ENCODE measurements at places on chromosomes 7 and 10.

DNA sequence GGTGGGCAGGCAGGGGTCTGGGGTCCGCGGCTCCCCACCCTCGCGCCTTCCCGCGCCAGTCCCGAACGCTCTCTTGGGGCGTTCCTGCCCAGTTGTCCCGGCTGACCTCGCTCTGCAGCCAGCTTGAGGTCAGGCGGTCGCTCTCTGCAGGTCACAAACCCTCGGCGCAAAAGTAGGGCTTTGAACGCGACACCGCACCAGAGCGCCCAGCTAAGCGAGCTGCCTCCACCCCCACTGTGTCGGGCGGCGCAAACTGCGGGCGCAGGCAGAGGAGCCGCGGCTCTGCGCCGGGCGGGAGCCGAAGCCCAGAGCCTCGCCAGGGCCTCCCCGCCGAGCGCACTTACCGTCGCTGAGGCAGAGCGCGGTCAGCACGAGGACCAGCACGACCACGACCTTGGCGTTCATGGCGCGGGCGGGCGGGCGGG is 284 bp downstream of the CXCL12 start:
- DNase-seq, result no peak

GRCh38 chr7:128906001-128906765 is 4.3 kb downstream of the KCP start:
- DNase-seq, result no peak

- DNase-seq, result no peak
Measured at GRCh38 chr7:132603220-132603833, 27.1 kb upstream of the PLXNA4 start.

DNA sequence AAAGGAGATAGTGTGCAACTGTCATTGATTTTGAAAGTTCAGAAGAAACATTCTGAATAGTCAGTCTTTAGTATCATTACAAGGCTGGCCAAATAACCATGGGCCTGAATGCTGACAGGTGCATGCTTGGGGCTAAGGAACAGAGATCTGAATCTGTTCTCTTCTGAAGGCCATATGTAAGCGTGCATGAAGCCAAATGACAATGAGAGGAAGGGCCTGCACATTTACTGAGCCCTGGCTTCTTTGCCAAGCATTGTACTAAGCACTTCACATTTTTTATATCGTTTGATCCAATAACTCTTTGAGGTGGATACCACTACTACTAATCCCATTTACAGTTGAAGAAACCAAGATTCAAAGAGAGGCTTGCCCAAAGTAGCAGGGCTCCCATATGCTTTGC is 22.5 kb upstream of the TIAL1 start:
- no peak for DNase-seq

DNA sequence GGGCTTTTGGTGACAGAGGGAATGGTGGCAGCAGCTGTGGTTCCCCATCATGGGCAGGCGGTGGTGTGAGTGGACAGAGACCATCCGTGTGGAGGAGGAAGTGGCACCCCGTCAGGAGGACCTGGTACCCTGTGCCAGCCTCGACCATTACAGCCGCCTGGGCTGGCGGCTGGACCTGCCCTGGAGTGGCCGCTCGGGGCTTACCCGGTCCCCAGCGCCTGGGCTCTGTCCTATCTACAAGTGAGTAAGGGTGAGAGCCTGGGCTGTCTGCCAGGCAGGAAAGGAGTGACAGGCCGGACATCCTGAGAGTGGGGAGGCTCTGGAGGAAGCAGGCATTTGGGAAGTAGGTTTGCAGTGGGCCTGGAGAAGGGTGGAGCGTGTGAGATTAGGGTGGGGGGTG is 2.9 kb upstream of the ZNF467 start:
- DNase-seq, result peak; percentile 77

- DNase-seq, result no peak
Measured at GRCh38 chr7:115680921-115681320, 349.6 kb downstream of the TFEC start.

- no peak for DNase-seq
Measured at GRCh38 chr10:77428691-77429395, 208.8 kb downstream of the KCNMA1 start.

DNA sequence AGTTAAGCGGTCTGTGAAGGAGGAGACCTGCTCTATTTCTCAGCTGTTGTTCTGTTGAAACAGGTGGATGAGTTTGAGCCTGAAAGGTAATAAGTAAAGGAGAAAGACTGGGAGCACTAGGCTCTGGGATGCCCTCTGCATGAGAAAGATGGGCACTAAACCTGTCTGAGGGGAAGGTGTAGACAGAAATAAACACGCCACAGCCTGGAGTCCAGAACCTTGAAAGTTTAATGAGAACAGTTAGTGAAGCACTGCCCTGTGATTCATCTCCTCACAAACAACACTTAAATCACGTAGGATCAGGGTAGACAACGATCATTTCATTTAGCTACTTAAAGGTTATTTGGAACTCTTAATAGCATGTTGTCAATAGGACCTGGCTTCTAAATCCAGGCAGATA is 193.1 kb downstream of the PHTF2 start:
- no peak for DNase-seq

DNA sequence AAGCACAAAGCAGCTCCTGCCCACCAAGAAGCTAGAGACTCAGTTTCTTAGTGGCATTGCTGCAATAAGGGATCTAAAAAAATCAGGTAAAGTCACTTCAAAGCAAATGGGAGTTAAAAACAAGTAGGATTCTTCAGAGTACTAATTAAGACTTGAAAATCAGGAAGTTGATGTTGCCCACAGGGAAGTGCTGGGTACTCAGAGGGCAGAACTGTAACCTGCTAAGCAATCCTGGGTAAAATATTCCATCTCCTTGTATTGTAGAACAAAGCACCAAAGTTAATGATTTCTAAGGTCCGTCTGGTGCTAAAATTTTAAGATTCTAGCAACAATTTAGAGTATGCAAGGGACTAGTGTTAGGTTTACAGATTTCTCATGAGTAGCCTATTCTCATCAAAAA is 8.3 kb downstream of the PEX1 start:
- no peak for DNase-seq

GRCh38 chr10:109991266-109991855 is 16.4 kb upstream of the ADD3 start:
- no peak for DNase-seq

DNA sequence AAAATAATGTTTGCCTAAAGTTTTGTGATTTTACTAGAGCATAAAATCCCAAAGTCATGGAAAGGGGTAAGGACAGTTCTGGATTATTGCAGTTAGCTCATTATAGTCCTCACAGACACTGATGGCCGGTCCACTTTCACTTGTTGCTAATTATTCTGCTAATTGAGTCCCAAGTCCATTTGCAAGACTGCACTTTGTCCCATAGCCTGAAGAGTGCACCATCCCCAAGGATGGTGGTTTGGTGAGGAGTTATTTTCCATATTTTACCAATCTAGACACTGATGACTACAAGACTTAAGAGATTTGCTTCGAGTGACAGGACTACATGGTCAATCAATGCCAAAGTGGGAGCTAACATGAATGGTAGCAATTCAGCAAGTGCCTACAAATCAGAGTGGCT is 181.8 kb upstream of the CACNA2D1 start:
- DNase-seq, result no peak

DNA sequence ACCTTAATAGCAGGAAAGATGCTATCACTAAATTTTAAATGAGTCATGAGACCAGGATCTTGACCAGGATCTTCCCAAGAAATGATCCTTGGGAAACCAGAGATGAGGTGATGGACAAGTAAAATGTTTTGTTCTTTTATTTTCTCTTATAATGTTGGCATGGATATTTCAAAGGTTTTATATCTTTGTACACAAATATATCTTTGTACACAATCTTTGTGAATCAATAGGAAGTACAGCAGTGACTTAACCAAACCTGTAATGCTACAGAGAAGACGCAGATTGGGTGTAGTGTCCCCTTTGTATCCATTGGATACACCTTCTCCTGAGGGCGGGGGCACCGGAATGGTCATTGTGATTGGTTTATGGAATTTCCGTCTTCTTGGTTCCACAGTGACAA is 180.1 kb upstream of the CCDC6 start:
- DNase-seq, result no peak

DNA sequence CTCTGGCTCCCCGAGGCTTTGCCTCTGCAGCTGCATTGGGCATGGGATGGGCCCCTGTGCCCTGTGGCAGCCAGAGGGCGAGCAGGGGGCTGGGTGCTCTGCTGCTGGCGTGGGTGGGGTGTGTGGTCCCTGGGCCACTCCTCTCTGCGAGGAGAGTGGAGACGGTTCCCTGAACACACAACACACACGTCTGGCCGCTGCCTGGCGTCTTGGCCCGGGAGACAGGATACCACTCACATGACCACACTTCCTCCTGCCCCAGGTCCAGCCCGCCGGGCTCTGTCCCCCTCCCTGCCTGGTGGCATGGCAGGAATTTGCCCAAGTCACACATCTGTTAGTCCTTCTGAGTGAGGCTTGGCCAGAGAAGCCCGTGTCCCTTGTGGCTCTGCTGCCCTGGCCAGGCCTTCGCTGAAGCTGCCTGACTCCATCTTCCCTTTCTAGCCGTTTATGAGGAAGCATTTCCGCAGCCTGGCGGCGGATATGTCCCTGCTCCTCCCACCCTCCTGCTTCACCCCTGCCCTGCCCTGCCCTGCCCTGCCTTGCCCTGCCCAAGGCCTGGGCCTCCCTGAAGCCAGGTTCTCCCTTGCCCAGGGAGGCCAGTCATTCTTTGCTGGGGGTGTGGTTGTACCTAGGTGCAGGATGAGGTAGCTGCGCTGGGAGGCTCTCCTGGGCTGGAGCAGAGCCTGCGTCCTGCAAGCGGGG is 3.0 kb downstream of the BRI3 start:
- DNase-seq, result peak; percentile 22

DNA sequence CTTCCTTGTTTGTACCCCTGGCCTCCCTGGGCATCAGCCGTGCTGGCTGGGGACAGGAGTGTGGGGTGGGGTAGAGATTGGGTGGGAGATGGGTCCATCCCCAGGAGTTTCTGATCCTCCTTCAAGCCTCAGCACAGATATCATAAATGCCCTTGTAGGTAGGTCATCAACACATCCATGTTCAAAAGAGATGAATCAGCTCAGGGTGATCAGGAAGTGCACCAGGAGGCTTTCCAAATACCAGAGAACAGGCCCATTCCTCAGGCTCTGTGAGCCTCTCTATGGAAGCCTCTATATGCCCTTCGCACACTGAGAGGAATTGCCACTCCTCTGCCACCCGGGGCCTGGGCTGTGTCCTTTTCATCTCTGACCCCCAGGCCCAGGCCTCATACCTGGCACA is 31.9 kb upstream of the ADCYAP1R1 start:
- DNase-seq, result no peak

DNA sequence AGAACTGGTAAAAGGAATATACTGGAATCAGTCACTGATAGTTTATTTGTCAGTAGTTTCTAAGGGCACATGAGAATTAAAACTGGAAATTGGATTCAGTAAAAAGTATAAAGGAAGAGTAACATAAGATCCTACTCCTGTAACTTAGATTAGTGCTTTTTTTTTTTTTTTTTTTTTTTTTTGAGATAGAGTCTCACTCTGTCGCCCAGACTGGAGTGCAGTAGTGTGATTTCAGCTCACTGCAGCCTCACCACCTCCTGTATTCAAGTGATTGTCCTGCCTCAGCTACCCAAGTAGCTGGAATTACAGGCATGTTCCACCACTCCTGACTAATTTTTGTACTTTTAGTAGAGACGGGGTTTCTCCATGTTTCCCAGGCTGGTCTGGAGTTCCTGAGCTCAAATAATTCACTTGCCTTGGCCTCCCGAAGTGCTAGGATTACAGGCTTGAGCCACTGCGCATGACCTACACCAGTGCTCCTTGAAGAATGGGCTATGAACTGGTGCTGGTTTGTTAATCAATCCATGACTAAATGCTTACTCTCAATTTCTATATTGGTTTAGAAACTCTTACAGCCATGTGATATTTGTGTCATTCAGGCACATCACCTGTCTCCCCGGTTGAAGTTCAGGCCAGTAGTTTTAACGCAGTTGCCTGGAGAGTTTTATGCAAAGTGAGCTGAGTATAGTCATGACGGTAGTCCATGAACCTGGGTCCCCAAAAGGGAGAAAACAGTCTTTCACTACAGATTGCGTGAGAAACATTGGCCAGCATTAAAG is 65.0 kb downstream of the ZEB1 start:
- DNase-seq, result no peak

- no peak for DNase-seq
Measured at GRCh38 chr10:43845121-43845520, 196.4 kb upstream of the ZNF32 start.

- no peak for DNase-seq
Measured at GRCh38 chr10:70557876-70558275, 44.7 kb downstream of the PRF1 start.

GRCh38 chr7:135618510-135618909 is 43.8 kb upstream of the STMP1 start:
- DNase-seq, result no peak

GRCh38 chr10:75254739-75255138 is 19.0 kb upstream of the COMTD1 start:
- no peak for DNase-seq

DNA sequence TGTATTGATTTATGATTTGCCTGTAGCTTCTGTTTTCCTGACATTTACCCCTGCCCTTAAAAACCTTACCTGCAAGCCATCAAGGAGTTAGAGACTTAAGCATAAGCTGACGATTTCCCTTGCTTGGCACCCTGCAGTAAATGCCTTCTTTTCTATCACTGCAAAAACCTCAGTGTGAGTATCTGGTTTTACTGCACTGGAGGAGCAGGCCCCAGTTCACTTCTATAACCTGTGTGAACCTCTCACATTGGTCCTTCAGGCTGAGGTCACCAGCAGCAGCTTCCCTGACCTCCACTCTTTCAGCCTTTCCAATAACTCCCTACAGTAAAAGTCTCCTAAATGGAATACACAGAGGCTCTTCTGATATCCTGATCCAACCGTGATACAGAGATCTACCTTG is 30.5 kb downstream of the NUP42 start:
- no peak for DNase-seq

DNA sequence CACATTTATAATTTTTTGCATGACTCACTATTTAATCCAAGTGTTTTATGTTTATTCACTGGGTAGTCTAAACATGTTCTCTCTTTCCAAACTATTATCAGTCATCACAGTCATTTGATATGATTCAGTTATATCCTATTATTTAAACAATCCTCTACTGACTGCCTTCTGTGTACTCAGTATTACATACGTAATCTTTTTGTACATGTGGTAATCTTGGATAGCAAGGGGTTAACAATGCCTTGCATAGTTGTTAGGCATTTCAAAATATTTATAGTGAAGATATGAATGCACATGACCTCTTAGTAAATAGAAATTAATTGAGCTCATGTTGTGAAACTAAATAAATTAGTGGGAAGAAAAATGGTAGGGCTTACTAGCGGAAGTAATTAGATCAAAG is 379.4 kb upstream of the KIAA1217 start:
- DNase-seq, result no peak

DNA sequence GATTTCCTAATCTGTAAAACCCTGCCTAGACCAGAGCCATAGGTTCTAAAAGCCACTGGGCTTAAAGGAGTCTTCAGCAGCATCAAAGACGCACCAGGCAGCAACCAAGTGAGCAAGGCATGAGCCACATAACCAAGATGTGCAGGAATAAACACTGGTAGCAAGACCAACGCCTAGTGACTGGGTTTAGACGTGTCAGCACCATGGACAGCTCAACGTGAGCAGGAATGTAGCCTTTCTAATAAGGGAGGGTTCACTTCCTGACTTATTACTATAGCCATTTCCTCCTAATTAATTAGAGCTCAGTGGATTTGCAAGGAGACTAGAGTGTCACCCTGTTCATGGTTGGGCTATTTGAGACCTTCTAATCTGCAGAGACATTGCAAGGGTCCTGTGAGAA is 223.7 kb downstream of the LHFPL3 start:
- no peak for DNase-seq

All from GDM1 (cell line).